ENCODE measurements at places on chromosomes 3 and 15. TPM values are rescaled to one million over a fixed set of nuclear protein-coding genes. Genes with fewer than 3 reads are reported as not detected.

DNA sequence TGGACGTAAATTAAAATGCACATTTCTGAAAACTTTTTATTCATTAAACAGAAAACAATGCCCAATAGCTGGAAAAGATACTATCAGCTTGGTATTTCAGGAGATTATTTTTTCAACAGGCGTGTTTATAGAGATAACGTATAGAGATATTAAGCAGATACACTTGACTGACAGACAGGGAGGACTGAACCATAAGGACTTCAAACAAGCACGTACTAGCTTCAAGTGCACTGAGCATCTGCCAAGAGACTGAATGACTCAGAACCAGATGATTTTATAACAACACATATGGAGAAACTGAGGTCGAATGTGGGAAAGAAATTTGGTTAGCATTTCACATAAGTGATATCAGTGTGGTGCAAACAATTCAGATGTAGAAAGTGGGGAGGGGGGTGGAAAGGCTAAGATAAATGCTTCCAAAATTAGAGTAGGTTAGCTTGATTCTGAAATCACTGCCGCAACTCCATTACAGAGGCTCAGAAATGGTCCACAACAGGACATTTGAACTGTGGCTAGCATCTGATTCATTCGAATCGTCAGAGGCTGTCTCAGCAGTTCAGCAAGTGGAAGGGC lies 103.5 kb downstream of the SEMA6D start:
- DNase-seq = no peak

Gene NDN
- total RNA-seq = not detected

GRCh38 chr3:173886-174285 lies 22.7 kb upstream of the CHL1 start:
- DNase-seq = no peak

- DNase-seq = no peak
Measured at GRCh38 chr15:68787609-68788263, 33.0 kb downstream of the ANP32A start.

- no peak for DNase-seq
Measured at GRCh38 chr15:36506733-36507356, 72.6 kb upstream of the CDIN1 start.

Gene MORF4L1
- total RNA-seq = 360 TPM

DNA sequence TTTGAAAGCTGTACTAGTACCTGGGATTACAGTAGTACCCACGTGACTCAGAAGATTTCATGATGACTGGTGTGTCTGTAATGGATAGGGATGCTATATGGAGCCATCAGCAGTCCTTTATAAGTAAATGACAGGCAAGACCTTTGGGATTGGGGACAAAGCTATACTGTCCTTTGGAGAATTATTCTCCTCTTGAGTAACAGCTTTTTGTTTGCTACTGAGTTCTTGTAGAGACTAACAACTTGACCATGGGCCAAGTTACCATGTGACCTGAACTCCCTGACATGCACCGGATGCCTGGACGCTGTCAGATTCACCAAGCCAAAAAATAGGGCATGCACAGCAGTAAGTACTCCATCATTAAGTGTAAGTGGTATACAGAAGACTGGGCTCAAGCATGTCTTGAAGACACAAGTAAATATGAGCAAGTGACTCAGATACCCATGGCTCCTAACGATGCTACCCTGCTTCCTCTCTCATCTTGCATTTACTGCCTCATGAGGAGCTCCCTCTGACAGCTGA lies 12.9 kb downstream of the SEC11A start:
- no peak for DNase-seq

Gene PPIP5K1
- 56.6 TPM for total RNA-seq

Gene KLHL40
- not detected for total RNA-seq

Gene RTP3
- not detected for total RNA-seq

Gene XIRP1
- not detected for total RNA-seq

Gene ATP13A5
- total RNA-seq = not detected

DNA sequence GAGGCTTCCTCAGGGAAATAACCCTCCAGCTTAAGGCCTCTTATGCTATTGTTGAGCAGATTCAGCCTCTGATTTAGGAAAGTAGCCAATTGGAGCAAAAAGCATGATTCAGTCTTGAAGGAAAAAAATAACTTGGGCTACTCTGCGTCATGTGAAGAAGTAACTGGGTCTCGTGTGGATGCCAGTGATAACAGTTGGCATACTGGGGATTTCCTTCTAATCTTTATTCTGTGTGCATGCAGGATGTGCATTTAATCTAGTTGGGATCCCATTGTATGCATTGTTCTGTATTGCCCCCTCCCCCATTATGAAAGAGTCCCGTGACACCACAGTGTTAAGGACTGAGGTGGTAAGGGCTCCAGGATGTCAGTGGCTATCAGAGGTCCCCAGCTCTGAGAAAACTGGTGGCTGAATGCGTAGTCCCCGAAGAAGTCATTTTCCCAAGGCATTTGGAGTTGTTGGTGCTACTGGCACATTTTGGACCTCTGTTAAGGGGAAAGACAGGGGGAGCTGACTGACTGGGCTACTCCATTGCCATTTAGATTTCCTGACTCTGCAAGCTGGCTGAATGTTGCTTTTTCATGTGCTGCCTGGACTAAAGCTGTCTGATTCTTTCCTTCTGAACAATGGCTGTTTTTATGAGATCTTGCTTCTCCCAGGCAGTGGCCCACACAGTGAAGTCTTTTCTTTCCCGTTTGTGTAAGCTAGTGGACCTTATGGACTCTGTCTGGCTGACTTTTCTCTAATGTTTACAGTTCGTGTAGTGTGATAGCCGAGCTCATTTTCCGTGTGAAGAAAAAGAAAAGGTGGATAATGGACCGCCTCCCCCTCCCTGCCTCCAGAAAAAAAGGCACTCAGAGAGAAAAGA lies 38.4 kb upstream of the TRAK1 start:
- no peak for DNase-seq

Gene PDIA5
- 53.6 TPM for total RNA-seq

- peak; percentile 7 for DNase-seq
Measured at GRCh38 chr3:94226078-94226477, 163.2 kb downstream of the NSUN3 start.

GRCh38 chr3:29694783-29695182 lies 413.9 kb downstream of the RBMS3 start:
- DNase-seq = no peak

DNA sequence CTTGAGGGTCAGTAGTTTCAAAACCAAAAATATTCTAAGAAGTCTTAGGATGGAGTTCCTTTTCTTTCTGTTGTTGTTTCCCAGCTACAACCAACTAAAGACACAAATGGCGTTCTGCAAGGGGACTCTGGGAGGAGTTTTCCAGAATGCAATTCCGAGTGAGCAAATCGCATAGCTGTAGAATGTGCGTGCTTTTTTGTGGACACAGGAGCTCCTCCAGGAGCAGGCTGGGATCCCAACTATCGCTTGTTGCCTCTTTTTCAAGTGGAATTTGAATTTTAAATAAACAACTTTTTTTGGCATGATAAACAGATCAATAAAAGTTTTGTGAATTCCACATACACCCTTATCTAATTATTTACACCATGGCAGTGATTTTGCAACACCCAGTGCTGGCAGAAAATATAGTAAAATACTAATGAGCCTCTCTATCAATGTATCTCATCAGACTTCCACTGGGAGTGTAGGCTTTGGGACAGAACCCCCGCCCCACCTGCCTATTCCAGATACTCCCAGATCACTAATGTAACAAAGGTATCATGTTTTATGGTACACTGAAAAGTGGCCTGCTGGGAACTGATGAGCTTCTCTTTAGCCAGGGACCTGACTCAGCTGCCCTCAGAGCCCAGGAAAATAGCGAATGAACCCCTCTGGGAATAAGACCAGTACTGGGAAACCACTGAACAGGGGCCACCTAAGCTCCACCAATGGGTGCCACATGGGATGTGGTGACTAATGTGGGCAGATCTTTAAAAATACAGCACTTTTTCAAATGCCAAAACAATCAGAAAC lies 66.4 kb downstream of the LMCD1 start:
- no peak for DNase-seq

DNA sequence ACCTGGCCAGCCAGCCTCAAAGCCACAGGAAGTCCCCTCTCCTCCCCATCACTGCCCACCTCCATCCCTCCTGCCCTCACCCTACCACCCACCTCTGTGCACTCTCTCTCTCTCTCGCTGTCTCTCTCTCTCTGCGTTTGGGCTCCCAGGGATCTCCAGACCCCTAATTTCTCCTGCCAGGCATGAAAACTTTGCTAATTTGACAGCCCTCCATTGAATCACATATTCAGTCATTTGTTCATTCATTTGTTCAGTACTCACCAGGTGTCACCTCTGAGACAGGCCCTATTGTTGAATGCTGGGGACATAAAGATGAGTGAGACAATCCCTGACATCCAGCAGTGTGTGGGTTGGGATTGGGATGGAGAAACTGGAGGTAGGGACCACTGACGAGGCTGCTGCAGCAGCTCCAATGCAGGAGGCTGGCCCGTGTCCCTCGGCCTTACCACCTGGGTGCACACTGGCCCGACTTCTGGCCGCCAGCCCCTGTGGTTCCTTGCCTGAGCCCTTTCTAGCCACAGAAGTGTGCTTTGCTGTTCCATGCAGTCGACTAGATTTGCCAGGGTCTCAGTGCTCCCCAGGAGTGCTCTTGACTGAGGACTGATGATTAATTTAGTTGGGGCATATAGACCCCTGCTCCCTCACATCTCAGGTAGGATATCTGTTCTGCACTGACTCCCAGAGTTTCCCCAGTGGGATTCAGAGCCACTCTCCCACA lies 38.6 kb upstream of the TSEN2 start:
- no peak for DNase-seq

Gene RTP4
- total RNA-seq = 2.5 TPM

Gene ERC2
- 0.33 TPM for total RNA-seq

Gene CCR2
- total RNA-seq = not detected

Gene AHSG
- 0.85 TPM for total RNA-seq

GRCh38 chr15:27545494-27546255 lies 553.4 kb downstream of the OCA2 start:
- DNase-seq = no peak

All from Panc1 (cell line).